ENCODE measurements at places on chromosomes 3 and 15.

DNA sequence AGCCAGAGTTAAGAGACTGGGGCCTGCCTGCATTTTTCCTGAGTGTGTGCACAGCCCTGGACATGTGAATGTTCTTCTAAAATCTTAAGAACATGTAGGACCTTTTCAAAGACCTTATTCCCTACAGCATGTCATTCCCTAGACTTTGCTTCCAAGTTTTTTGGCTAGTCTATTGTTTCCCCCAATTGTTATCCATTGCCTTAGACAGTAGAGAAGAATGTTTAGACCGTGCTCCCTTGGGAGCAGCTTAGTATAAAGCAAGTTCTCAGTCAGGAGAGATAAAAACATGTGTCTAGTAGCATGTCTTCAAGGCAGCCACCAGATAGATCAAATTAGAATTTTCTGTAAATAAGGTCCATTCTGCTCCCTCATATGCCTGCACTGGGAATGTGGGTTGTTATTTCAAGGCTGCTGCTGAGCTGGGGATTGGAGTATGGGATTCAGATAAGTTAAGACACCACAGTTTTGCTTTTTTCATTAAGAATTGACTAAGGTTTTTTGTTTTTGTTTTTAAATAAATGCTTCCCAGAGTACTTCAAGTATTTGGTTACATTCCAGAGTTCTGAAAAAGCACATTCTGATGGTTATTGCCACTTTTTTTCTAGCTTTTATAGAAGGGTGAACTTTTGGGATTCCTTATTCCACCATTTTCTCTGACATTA, 246.7 kb downstream of the RORA start:
- no peak for DNase-seq

DNA sequence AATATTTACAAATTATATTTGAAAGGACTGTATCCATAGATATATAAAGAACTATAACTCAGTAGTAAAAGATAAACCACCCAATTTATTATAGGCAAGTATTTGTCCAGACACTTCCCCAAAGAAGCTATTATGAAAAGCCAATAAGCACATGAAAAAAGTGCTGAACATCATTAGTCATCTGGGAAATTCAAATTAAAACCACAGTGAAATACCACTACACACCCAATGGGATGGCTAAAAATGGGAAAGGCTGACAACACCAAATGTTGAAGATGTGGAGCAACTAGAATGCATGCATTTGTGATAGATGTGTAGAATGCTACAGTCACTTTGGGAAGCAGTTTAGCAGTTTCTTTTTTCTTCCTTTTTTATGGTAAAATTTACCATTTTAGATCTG, 147.0 kb downstream of the PDE8A start:
- no peak for DNase-seq

GRCh38 chr15:38593524-38593923, 28.9 kb upstream of the RASGRP1 start:
- no peak for DNase-seq

DNA sequence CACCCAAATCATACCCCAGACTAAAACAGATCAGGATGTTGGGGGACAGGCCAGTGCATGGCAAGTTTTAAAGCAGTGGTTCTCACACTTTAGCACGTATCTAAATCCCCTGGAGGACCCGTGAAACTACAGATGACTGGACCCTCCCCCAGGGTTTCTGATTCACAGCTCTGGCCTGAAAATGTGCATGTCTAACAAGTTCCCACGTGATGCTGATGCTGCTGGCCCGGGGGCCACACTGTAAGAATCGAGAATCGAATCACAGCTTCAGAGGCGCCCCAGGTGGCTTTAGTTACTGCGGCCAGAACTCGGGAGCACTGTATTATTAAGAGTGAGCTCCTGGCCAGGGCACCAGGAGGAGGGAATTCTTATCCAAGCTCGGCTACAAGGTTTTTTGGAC, 11.6 kb downstream of the ADAMTS17 start:
- DNase-seq, result no peak

DNA sequence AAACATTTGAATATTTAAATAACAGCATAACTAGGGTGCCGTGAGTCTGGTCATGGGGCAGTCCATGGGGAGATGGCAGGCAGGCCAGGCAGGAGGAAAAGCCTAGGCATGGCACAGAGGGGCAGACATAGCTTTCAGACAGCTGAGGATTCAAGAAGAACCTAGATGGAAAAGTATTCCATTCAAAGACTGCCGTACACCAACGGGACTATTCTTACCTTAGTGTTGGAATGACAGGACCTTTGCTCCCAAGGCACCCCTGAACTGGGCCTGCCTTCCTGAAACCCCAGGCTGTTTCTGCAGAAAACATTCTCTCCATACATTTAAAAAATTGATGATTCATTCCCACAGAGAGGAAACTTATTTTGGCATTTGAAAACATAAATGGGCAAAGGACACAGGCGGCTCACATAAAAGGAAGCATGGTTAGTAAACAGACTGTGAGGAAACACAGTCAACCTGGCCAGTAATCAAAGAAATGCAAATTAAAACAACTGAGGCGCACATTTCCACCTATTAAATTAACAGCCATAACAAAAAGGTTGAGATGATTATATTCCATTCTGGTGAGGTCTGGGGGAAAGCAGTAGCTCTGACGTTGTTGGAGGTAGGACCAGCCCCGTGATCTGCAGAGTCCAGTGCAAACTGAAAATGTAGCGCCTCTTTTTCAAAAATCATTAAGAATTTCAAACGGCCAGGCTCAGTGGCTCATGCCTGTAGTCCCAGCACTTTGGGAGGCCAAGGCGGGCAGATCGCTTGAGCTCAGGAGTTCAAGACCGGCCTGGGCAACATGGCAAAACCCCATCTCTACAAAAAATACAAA, 71.3 kb upstream of the SMAD3 start:
- DNase-seq, result no peak

- DNase-seq, result no peak
These were observed 43.6 kb downstream of the C3orf20 start for GRCh38 chr3:14718539-14718938.

GRCh38 chr15:31268108-31268501, 58.5 kb upstream of the KLF13 start:
- DNase-seq, result no peak

DNA sequence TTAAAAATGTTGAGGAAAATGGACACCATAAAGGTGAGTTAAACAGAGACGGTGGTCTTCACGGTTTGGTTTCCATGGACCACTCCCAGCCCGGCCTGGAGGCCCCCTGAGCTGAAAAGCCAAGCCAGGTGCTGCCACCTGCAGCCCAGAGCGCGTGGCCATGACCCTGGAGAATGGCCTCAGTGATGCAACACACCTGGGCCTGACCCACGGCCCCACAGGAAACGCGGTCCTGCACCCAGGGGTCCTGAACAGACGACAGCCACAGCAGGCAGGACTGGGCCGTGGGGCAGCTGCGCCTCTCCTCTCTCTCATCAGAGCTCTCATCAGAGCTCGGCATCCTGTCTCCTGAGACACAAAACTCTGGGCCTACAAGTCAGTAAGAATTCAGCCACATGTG, 64.1 kb downstream of the NIPA2 start:
- DNase-seq, result no peak

- peak; percentile 21 for DNase-seq
These were observed 36.7 kb downstream of the VGLL3 start for GRCh38 chr3:86954226-86954625.

GRCh38 chr15:72242775-72243370, 11.9 kb upstream of the PKM start:
- no peak for DNase-seq

- DNase-seq, result no peak
These were observed 104.0 kb downstream of the KLHL25 start for GRCh38 chr15:85690561-85691231.

- no peak for DNase-seq
These were observed 15.9 kb upstream of the ACAD9 start for GRCh38 chr3:128863560-128863959.

DNA sequence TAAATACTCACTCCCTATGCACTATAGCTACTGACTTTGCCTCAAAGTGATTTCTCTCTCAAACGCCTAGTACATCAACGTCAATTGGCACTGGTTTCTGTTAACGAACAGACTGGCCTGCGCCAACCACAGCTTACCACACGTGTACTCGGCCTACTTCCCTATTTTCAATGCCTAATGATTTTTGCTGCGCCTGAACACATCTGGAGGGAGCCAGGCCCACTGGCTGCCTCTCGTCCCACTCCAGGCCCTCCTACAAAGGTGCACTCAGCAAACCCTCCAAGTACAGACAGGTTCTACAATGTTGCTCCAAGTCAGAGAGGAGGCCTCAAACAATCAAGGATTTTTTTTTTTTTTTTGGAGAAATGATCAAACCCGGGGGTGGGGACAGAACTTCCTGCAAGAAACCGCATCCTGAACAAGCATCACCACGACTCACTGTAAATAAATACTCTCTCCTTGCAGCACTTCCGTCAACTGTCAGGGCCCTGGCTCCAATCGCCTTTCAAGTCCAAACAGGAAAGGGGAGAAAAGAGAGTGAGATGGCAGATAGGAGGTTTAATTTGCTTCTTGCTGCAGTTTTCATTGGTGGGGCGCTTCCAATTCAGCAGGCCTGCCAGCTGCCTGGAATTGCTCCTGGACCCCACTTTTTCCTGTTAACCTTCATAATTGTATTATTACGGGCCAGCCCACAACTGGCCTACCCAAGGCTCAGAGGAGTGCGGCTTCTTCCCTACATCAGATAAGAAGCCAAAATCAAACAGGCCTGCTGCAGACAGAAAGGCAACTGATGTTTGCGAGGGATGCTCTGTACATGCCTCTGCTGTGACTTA, 139.3 kb downstream of the FOXP1 start:
- DNase-seq, result no peak

- DNase-seq, result no peak
These were observed 6.1 kb upstream of the MESP2 start for GRCh38 chr15:89770041-89770440.

DNA sequence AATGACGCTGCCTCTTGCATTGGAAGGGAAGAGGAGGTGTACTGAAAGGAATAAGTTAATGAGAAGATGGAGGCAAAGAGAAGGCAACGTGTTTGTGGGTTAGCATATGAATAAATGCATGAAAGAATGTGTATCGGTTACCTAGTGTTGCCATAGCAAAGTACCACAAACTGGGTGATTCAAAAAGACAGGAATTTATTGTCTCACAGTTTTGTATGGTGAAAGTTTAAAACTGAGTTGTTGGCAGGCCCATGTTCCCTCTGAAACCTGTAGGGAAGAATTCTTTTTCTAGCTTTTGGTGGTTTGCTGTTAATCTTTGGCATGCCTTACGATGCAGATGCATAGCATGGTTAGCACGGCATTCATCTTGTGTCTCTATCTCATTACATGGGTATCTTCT, 729.9 kb downstream of the MECOM start:
- DNase-seq, result no peak

DNA sequence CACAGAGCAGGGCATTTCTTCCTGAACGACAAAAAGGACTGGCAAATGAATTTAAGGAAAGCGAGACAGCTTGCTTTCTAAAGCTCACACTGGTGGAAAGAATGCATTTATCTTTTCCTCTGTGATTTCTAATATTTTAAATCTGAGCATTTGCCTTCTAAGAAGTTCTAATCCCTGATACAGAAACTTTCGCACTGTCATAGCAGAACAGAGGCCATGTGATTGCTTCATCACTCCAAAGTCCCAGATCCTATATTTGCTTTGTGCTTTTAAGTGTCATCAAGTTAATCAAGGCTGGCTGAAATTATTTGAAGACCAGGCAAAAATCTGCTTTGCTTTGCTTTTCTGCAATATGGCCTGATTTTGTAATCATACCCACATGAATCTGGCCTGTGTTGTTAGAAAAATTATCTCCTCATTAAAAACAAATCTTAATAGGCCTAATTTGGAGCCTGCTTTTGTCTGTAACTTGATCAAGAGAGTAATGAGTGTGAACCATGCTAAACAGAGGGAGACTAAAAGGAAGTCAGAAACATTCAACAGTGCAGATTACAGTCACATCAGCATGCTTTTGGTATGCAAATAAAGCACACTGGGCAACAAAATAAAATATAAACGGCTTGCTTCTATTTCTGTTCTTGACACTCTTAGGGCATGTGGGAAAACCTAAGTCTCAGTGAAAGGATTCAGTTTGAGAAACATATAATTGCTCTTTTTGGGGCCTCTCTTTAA, 178.2 kb upstream of the ADAMTS9 start:
- DNase-seq, result no peak

- no peak for DNase-seq
These were observed 177.5 kb upstream of the CGNL1 start for GRCh38 chr15:57198654-57199291.
